ENCODE measurements at places on chromosomes 5 and 9.
A peak's percentile ranks its signal among the peaks of the same experiment; 100 is the strongest.

DNA sequence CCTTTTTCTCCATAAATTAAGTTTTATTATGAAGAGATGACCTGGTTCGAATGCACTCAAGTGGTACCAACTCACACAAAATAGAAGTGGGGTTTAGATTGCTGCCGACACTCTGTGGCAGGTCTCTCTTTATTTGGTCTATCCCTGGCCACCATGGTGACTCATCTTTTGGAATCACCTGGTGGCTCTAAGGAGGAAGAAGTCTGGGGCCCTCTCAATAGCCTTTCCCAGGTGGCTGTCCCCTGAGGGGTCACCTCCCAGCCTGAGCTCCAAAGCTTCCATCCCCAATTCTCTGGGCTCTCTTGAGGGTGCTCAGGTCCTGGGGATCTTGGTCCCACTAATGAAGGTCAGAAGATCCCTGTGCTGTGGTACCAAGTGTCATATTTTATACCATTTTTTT lies 136.8 kb downstream of the MVB12B start:
- DNase-seq, result no peak

GRCh38 chr5:38494763-38495162 lies 61.7 kb downstream of the LIFR start:
- no peak for DNase-seq

DNA sequence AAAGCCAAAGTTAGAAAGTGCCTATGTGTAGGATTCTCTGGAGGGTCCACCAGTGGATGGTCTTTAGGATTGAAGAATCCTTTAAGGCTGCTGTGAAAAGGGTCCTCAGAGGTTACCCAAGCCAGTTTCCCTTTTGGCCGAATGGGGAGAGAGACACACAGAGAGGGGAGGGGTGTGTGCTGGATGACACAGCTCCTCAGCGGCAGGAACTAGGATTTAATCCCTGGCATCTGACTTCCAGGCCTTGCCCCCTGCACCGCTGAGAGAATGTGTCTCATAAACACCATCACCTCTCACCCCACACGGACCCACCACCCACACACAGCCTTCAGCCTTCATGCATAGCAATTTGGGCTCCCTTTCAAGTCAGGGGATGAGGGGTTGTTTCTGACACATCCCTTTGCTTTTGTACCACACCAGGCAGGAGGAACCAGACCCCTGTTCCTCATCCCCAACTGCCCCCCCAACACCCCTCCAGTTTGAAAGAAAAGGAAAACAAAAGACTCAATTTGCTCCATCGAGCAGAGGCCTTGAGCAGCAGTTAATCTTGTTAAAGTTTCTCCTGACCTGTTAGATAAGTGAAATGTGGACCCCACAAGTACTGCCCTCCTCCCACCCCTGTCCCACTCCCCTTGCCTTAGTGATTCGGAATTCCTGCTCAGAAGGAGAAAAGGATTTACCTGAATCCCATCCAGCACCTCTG lies 4.0 kb downstream of the PAPPA start:
- DNase-seq, result no peak

DNA sequence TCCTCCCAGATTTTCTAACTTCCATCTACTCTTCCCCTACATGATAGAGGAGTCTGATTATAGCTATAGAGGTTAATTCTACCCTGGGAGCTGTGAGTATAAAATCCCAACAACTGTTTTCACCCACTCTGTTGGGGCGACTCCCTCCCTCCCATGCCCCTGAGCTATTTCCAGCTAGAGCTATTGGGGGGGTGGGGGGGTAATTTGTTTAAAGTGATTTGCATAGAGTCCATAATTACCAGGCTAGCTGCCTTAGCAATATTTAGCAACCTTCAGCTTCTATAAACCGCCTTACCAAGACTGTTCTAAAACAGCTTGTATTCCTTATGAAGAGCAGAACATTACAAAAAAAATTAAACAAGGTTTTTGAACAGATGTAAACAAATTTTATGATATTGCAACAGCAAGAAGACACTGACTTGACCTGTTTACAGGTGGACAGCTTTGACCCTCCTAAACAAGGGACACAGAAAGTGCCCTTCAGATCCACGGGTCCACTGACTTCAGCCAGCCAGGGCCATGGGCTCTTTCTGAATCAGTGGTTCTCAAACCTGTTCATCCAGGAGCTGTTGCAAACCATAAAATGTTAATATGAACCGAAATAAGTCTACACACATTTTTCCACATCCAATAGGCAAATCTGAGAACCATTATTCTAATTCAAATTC lies 98.2 kb downstream of the OTULIN start:
- DNase-seq, result no peak

DNA sequence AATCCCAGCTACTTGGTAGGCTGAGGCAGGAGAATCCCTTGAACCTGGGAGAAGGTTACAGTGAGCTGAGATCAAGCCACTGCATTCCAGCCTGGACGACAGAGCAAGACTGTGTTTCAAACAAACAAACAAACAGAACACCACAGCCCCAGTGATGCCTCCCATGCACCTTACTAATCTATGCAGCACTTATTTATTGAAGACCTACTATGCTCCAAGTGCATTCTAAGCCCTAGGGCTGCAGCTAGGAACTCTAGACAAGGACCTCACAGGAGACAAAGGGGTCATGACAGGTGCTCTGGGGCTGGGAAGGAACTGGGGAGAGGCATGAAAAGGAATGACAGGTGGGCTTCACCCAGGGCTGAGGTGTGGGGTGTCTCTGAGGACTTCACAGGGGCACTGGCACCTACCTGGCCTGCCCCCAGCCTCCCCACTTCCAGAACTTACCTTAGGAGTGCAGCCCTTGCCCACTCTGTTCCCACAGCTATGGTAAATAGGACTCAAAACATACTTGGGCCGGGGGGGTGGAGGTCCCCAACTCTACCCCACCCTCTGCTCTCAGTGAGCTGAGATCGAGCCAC lies 69.4 kb downstream of the C9orf50 start:
- DNase-seq, result no peak

DNA sequence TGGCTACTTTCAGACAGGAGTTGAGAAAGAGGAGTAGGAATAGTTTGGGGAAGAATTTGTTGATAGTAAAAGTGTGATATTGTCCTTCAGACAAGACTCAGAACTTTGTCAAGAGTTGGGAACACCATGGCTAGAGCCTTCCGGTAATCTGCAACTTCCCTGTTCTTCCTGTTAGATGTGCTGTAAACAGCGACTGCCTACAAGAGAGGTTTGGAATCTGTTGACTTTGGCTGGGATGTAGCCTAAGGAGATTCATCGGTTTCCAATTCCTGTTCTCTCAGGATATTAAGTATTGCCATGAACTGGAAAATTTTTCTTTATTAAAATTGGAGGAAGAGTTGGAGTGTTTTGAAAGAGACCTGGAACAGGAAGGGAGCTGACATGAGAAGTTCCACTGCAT lies 43.9 kb downstream of the ARHGAP26 start:
- no peak for DNase-seq

- DNase-seq, result no peak
Measured at GRCh38 chr9:32371279-32371678, 13.2 kb upstream of the ACO1 start.

- no peak for DNase-seq
Measured at GRCh38 chr9:99430301-99430700, 208.2 kb downstream of the SEC61B start.

DNA sequence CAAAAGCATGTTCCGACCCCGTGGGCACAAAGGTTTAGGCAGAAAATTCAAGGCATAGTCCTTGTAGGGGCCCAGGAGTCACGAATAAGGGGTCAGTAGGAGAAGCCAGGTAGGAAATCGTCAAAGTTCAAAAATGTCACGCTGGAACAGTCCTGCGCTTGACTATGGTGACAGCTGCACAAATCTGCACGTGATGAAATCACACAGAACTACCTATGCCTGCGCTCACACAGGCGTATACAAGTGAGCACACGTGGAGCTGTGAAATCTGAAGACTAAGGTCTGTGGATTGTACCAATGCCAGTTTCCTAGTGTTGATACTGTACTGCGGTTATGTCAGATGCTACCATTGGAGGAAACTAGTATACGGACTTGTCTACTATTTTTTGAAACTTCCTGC lies 303.1 kb upstream of the PANK3 start:
- DNase-seq, result no peak

GRCh38 chr9:87882627-87883026 lies at the start of gene SPATA31E1:
SPATA31E1 (plus strand) TSS chr9:87882877; CDS start chr9:87882892, 15 bp downstream.
- no peak for DNase-seq

GRCh38 chr9:1580215-1580614 lies 434.9 kb upstream of the SMARCA2 start:
- no peak for DNase-seq

GRCh38 chr9:82436475-82436874 lies 447.9 kb downstream of the SPATA31D1 start:
- DNase-seq, result no peak

DNA sequence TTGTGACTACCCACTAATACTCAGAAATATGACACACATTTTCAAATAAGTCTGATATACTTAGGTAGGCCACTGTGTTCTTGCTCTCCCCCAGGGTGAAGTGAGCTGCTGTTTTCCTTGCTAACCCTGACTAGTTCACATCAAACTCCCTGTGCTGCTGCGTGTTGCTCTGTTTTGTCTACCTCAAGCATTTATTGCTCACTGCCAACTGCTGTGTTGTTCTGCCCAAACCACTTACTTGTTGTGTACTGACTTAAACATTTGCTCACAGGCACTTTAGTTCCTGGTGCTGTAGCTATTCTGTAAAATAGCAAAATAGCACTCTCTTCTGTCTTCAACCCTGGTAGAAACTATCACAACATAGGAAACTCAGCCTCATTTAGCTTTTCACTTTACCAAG lies 255.7 kb downstream of the HCN1 start:
- DNase-seq, result no peak

GRCh38 chr9:136796238-136796774 lies at the start of gene CCDC183:
CCDC183 (plus strand) TSS chr9:136796338; CDS start chr9:136796398, 60 bp downstream.
- no peak for DNase-seq

DNA sequence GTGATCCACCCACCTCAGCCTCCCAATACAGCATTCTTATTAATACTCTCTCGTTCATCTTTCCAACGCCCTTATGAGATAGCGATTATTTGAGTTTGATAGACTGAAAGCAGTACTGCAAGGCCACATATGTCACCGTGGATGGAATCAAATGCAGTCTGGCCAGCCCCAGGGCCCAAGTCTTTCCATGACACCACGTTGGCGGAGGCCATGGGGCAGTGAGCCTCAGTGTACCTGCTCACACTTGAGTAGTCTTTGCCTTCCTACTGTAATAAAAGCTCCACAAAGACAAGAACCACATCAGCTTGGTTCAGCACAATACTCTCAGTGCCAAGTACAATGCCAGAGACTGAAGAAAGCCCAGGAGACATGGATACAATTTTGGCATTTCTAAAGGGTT lies 88.5 kb downstream of the TTLL11 start:
- no peak for DNase-seq

DNA sequence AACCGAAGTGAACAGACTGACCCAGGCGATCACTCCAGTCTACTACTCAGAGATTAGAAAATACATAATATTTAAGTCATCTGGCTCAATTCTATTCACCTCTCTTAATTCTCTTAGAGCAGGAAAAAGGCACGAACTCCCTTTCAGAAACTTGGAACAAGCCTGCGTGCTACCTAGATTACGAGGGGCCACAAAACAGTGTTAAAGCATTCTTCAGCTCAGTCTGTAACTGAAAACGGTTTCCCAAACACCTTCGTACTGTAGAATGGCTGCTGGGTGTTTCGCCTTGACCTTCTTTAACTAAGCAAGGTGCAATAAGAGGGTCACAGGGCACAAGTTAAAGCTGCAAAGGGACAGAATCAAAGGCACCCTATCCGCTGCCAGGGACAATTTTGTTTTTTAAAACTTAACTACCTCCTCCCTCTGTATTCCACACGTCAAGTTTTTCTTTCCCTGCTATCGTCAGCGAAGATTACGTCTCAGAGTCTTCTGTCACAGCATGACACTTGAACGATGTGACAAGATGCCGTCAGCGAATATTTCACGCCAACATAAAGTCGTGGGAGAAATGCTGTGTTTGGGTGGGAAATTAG lies 687 bp downstream of the LYSMD3 start:
- no peak for DNase-seq

DNA sequence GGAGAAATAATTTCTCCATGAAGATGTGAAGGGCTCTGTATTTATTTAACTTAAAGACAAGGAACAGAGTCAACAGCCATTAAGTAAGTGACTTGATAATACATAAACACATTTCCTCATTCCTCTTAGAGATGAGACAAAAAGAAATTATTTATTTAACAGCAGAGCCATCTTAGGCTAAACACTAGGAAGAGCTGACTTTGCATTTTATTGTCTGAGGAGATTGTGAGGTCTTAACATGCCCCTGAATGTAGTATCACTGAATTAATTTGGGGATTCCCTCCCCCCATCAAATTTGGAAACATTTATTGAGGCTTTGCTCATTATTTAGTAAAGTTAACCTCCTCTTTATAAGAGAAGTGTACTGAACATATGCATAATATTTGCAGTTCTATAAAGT lies 35.2 kb downstream of the TAS2R1 start:
- no peak for DNase-seq

GRCh38 chr5:108093186-108093585 lies 288.7 kb downstream of the FBXL17 start:
- DNase-seq, result no peak

DNA sequence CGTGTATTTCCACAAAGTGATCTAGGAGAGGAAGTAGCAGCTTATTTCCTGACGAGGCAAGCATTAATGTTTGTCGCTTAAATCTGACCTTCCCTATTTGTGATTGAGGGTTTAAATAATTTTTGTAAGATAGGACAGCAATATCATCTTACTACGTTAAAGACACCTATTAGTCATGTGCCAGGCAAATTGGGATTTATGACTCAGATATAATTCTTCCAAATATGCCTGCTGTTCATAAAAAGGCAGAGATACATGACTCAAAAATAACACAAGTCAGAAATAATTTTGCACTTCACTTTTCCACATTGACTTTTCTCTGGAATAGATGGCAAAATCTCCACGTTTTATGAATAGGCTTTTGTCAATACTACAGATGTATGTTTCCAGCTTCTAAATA lies 43.0 kb upstream of the CDH12 start:
- no peak for DNase-seq

GRCh38 chr9:68793605-68794343 lies 88.7 kb downstream of the PIP5K1B start:
- peak; percentile 34 for DNase-seq

- no peak for DNase-seq
Measured at GRCh38 chr9:79149585-79149984, 422.2 kb upstream of the TLE4 start.

DNA sequence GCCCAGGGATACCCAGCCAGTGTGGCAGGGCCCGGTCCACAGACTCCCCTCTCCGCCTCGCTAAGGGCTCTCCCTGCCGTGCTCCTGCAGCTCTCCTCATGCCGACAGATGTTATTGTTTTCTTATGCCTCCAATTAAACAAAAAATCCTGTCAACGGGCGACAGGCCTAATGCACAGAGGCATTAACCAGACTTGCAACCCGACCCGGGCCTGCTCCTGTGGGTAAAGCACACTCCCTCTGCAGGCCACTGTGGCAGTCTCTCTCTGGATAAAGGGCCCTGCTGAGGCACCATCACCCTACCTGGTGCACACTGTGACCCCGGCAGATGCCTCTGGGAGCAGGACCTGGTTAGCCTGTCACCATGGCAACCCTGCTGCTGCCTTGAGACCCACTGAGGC lies 27.5 kb upstream of the HAND1 start:
- DNase-seq, result no peak

Data from GM12878 (cell line).